EH (cell line): ENCODE measurements at places on chromosomes 1 and 21.

DNA sequence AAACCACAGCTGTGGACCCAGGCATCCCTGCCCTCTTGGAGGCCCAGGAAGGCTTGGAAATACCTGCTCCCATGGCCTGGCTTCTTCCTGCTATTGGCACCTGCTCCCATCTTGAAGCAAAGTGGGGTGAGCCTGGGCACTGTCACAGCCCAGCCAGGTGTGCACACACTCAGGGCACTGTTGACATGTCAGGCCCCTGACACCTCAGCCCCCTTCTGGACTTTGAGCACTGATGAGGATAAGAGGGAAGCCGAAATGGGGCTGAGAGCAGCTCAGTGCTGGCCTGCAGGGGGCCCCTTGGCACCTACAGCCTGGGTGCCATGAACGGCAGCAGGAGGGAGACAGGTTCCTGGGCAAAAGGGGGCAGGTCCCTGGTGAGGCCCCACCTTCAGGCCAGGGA, 55.9 kb downstream of the DAB1 start:
- DNase-seq = no peak

GRCh38 chr1:31064111-31064717, 1.3 kb downstream of the PUM1 start:
- DNase-seq = peak; percentile 19

DNA sequence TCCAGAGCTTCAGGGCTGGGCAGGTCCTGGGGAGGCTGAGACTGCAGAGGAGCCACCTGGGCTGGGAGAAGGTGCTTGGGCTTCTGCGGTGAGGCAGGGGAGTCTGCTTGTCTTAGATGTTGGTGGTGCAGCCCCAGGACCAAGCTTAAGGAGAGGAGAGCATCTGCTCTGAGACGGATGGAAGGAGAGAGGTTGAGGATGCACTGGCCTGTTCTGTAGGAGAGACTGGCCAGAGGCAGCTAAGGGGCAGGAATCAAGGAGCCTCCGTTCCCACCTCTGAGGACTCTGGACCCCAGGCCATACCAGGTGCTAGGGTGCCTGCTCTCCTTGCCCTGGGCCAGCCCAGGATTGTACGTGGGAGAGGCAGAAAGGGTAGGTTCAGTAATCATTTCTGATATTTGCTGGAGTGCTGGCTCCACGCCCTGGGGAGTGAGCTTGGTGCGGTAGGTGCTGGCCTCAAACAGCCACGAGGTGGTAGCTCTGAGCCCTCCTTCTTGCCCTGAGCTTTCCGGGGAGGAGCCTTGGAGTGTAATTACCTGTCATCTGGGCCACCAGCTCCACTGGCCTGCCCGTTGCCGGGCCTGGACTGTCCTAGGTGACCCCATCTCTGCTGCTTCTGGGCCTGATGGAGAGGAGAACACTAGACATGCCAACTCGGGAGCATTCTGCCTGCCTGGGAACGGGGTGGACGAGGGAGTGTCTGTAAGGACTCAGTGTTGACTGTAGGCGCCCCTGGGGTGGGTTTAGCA, 9.3 kb downstream of the MYBPH start:
- no peak for DNase-seq

DNA sequence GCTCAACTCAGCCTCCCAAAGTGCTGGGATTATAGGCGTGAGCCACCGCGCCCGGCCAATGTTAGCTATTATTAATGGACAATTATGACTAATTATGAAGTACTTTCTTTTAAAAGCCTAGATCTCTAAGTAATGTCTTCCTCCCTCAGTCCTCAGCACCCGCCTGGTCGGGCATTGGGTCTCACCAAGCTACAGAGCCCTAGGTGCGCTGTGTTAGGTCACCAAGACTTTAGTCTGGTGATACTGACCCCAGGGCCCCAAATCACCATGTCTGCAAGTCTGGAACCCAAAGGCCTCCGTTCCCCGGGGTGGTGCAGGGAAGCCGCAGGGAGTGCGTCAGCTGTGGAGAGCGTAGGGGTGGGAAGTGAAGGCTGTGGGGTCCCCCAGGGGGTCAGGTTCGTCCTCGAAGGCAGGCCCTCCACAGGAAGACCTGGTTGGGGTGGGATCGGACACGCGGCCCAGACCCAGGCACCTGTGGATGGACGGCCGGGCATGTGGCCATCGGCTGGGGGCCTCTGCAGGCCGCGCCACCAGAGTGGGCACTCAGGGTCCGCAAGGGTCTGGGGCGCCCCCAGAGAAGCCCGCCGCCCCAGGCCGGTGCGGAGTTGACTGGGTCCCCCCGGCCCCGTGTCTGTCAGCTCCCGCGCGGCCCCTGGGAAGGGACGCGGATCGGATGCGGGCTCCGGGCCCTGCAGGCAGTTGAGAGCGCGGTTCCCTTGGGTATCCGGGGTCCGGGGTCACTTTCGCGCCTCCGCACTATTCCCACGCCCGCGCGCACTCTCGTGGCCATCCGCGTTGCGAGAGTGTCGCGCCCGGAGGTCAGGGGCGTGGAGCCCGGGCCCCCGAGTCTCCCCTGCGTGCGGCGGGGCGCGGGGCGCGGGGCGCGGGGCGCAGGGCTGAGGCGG, 710 bp upstream of the PDXK start:
- no peak for DNase-seq

DNA sequence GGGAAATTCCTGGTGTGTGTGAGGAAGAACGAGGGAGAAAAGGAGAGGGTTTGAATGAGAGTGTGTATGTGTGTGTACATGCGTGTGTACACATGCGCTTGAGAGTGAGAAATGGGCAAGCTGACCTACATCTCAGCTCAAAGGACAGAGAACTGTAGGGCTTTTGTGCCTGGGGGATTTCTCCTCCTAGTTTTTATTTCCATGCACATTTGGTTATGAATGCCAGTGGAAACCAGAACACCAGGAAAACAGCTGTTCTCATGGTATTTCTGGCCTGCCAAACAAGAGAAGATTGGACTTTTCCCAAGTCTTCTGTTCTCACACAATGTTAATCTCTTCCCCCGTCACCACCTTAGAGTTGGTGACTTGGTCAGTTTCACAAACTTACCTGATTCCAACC, 45.2 kb downstream of the SLC44A3 start:
- peak; percentile 84 for DNase-seq

GRCh38 chr1:183379951-183380350, 38.2 kb downstream of the NMNAT2 start:
- DNase-seq = peak; percentile 12

DNA sequence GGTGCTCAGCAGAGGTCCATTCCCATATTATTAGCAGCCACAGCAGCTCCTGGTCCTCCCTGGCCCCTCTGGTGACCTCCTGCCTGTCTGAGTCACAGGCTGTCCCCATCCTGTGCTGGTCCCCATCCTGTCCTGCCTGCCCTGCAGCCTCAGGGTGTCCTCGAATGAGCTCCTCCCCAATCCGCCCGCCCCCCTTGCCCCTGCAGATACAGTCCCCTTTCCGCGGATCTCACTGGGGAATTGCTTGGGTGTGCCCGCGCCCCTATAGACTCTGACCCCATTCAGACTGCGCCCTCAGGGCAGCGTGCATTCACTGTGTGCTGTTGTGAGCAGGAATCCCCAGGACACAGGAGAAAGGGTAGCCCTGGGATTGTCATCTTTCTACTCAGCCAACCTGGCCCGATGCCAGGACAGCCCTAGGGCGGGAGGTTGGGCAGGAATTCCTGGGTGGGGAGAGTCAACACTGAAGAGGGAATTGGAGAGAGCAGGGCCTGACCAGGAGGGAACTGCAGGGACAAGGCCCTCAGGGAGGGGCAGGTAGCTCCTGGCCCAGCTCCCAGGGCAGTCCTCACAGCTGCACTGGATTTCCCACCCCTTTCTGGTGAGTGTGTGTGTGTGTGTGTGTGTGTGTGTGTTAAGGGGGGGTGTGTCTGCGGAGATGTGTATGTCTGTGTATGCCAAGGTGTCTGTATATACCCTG, 1.1 kb upstream of the GUCA2A start:
- peak; percentile 76 for DNase-seq

GRCh38 chr1:7474143-7474490, 297.0 kb upstream of the VAMP3 start:
- DNase-seq = no peak

DNA sequence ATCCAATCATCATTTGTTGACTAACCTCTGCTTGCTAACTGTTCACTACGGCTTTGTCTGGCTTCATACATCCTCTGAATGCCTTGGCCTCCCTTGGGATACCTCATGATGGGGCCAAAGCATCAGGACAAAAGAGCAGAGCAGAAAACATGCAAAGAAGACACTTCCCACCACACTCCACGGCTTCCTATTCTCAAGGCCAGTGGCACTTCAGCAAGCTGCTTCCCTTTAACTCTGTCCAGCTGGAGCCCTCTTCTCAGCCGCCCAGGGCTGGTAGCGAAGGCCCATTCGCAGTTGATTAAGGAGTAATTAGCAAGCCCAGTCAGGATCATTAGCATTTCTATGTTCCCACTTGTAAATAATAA, 224.3 kb upstream of the FGGY start:
- DNase-seq = peak; percentile 20

- DNase-seq = no peak
Observed at GRCh38 chr21:36310016-36310415, 10.0 kb upstream of the MORC3 start.

DNA sequence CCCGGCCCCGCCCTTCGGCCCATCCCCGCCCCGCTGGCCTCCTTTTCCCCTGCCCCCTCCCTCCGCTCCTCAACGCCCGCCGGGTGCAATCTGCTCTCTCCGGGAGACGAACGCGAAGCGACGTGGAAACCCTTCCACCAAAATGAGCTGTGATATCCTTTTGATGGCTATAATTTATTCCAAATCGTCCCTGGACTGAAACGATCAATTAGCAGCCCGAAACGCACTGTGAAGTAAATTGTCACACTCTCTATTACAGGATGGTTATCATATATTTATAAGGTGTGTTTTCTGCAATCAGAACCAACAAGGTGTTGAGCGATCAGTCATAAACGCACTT, 134.6 kb upstream of the BARHL2 start:
- DNase-seq = no peak

- peak; percentile 45 for DNase-seq
Observed at GRCh38 chr1:229557200-229557850, 1.2 kb downstream of the ABCB10 start.

DNA sequence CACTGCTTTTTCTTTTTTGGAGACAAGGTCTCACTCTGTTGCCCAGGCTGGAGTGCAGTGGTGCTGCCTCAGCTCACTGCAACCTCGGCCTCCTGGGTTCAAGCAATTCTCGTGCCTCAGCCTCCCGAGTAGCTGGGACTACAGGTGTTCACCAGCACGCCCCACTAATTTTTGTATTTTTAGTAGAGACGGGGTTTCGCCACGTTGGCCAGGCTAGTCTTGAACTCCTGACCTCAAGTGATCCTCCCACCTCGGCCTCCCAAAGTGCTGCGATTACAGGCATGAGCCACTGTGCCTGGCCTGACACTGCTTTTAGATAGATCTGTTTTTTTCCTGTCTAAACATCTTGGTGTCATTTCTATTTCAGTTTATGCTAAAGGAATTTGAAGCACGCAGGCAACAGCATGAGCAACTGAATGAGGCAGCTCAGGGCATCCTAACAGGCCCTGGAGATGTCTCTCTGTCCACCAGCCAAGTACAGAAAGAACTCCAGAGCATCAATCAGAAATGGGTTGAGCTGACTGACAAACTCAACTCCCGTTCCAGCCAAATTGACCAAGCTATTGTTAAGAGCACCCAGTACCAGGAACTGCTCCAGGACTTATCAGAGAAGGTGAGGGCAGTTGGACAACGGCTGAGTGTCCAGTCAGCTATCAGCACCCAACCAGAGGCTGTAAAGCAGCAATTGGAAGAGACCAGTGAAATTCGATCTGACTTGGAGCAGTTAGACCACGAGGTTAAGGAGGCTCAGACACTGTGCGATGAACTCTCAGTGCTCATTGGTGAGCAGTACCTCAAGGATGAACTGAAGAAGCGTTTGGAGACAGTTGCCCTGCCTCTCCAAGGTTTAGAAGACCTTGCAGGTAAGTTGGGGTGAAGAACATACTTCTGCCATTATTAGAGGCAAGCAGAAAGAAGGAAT, 106.1 kb upstream of the BMP8A start:
- DNase-seq = no peak

DNA sequence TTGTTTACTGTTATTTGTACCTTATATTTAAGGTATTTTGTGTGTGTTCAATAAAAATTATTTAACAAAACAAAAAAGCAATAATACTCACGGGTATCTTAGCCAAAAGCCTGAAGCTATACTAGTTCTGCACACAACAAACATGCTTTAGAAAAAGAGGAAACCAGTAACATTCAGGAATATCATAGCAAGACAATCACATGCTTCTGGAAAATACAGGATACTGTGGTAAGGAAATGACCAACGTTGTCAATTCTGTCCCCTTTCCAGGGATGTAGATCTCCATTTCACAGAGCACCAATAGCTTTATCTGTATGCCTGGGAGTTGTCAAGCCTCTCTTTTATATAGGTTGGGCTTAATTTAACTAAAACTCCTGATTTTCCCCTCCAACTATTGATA, 288.4 kb downstream of the SMYD3 start:
- DNase-seq = no peak

- no peak for DNase-seq
Observed at GRCh38 chr1:6145396-6145750, 34.7 kb downstream of the CHD5 start.

GRCh38 chr1:159964144-159964543, 10.1 kb upstream of the SLAMF9 start:
- DNase-seq = no peak

DNA sequence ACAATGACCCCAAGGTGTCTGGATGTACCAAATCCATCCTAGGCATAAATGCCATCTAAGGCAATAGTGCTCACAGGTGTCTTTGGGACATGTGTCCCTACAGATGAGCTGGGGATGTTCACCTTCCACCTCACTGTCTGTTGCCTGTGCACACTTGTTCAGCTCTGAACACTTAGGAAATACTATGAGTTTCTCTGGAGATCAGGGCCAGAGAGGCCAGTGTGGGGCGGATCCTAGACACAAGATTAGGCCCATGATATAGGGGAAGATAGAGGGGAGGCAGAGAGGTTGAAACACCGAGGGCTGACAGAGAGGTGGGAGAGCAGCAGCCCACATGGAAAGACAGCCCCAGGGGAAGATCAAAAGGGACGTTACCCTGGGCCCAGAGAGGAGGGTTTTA, 25.6 kb downstream of the C1orf116 start:
- no peak for DNase-seq

DNA sequence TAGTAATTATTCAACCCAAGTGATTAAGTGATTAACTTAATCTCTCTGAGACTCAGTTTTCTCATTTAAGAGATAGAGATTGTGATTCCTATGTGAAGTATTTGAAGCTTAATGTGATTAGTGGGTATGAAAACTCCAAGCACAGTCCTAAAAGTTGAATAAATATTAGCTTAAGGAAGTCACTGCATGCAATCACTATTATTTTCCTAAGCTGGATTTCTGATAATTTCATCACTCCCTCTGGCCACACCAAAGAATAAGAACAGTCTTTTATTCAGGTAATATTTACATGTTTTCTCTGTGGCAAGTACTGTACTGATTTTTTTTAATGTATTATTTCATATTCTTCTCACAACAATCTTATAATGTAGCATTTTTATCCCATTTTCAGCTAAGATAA, 31.1 kb downstream of the CD55 start:
- no peak for DNase-seq

GRCh38 chr1:147740391-147740790, 20.0 kb downstream of the GJA5 start:
- DNase-seq = no peak
